Ascending aorta (tissue), 2 donors: ENCODE measurements at places on chromosomes 2 and 18.

- no peak for DNase-seq
These were observed 91.6 kb downstream of the INO80D start for GRCh38 chr2:205994344-205994743.

- DNase-seq: no peak
These were observed 62.6 kb downstream of the COL5A2 start for GRCh38 chr2:189116979-189117378.

- no peak for DNase-seq
These were observed at the start of gene APCDD1 for GRCh38 chr18:10453806-10454680. APCDD1 (plus strand) TSS chr18:10454635; CDS start chr18:10454982, 347 bp downstream.

DNA sequence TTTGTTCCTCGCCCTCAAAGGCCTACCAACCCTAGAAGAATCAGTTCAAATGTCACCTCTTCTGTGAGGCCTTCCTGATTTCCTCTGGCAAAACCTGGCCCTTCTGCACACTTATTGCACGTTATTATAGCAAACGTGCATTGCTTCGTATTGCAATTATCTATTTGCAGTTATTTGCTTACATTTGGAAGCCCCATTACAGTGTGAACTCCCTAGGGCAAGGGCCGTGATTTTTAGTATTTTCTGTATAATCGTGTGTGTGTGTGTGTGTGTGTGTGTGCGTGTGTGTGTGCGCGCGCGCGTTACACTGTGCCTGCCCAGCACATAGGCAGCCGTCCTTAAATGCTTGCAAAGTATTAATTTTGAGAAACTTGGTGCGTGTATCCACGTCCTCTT, 460 bp upstream of the SEMA4F start:
- no peak for DNase-seq

GRCh38 chr2:233700028-233700635, 7.4 kb downstream of the UGT1A6 start:
- DNase-seq: no peak

DNA sequence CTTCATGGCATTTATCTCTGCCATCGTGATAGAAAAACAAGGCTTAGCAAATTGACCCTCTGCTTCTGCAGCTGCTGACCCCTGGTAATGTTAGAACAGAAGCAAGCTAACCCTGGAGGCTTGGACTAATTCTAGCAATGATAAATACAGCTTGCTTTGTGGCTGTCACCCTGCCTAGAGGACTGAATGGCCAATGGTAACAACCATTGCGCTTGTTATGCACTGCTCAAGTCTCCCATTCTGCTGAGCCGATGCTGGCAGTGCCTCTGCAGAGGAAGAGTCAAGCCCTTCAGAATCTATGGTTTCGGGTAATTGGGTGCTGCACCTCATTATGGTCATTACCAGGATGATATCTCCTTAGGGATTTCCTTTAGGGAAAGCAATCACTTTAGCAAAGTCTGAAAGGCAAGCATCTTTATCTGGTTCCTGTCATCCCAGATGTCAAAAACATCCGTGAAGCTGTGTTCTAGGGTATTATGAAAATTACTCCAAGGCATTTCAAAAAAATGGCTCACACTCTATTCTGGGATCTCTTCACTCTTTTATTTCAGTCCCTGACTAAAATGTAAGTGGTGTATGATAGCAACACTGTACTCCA, 186.8 kb upstream of the DLGAP1 start:
- no peak for DNase-seq

DNA sequence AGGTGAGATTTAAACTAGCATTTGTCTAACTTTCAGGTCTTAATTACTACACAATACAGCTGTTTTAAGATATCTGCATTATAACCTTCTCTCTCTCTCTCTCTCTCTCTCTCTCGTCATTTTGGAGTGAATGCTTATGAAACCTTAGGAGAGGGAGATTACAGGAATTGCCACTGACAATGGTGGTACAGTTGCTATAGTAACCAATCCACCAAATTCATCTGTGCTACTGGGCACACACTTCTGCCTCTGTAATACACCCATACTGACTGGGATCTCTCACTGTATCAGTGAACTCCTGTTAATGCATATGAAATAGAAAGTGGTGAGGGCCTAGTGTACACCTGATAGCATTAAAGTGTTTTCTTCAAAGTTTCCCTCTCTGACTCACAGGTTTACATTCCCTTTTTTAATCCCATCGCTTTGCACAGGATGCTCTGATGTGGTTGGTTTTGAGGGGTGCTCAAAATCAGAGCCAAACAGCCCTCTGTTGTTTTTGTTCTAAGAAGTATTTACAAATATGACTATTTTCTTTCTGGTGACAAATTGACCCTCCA, 13.1 kb downstream of the KLHL14 start:
- no peak for DNase-seq

- DNase-seq: no peak
These were observed 90.5 kb downstream of the GALNT1 start for GRCh38 chr18:35671966-35672603.

DNA sequence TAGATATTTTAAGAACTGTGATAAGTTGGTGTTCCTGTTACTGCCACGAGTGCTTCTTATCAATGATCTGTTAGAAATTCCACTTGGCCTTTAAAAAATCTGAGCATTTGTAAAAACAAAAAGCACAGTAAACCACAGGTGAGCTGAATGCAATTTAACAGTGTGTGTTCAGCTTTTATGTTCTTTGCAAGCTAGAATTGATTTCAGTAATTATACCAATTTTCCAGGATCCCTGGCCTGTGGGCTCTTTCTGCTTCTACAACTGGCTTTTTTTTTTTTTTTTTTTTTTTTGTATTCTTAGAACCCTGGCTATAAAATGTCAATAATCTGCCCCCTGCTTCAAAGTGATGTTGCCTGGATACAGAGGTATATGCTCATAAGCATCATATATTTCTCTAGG, 548.5 kb upstream of the SLC8A1 start:
- DNase-seq: no peak
